ENCODE measurements at places on chromosomes 7 and 10.

GRCh38 chr7:932651-932975 is 21.9 kb downstream of the ADAP1 start:
- no peak for DNase-seq

DNA sequence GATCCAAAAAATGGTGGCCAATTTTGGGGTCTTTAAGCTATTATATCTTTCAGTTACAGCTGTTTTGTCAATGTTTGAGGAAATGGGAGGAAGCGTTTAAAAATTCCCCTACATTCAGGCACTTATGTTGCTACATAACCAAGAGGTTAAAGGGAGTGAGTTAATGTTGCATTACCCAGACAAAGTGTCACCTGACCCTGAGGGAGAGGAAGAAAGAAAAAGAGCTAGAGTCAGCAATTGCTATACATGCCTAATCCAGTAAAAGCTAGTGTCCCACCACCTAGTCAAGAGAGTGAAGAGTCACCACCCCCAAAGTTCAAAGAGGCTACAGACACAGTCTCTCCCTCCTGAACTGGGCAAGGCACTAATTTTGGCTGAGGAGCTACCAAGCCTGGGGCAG is 69.5 kb upstream of the ZNF92 start:
- no peak for DNase-seq

GRCh38 chr7:36607721-36608095 is 116.6 kb downstream of the AOAH start:
- no peak for DNase-seq

GRCh38 chr10:94042834-94043175 is 49.1 kb downstream of the PLCE1 start:
- DNase-seq: no peak

GRCh38 chr7:12350971-12351370 is 52.7 kb downstream of the VWDE start:
- no peak for DNase-seq

DNA sequence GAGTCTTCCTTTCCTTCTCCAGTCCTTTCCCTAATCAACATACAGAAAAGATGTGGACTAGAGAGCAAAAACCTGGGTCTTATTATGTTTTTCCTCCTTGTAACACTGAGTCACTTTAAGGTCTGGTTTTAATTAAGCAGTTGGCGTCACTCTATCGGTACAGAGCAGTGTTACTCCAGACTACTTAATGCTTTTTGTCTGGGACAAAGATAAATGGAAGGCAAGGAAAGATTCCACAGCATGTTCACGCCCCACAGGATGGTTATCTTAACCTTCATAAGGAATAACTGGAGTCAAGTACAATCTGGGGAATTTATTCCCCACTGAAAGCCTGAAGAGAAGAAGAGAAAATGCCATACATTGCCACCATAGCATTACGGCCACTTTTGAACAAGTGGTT is 145.7 kb downstream of the ELAPOR2 start:
- no peak for DNase-seq

DNA sequence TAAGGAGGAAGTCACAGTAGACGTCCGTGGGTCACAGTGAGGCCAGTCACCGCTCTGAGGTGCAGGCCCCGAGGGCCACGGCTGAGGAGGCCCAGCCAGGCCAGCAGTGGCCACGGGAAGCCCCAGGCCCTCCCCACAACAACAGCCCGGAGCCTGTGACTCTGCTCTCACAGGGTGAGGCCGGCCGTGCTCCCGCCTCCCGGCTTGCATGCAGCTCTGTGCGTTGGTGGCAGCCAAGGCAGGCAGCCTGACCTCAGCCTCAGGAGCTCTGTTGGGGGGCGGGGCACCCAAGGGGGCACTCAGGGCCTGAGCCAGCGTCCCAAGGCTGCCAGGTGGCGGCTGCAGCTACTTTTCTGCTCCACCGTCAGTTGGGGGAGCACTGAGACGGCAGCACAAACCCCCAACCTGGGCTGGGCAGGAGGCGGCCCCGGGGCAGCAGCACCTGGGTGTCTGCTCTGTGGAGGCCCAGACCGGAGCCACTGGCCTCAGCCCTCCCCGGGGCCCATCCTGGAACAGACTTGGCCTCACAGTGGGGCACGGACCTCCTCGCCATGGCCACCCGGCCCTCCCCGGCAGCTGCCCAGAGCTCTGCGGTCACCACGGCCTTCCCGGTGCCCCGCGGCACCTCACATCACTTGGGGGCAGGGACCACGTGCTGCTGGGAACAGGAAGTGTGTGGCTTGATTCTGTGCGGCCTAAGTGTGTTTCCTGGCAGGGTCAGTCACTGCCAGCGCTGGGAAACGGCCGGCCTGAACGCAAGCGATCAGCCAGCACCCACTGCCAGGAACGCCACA is 13.3 kb downstream of the CYP2W1 start:
- DNase-seq: no peak

DNA sequence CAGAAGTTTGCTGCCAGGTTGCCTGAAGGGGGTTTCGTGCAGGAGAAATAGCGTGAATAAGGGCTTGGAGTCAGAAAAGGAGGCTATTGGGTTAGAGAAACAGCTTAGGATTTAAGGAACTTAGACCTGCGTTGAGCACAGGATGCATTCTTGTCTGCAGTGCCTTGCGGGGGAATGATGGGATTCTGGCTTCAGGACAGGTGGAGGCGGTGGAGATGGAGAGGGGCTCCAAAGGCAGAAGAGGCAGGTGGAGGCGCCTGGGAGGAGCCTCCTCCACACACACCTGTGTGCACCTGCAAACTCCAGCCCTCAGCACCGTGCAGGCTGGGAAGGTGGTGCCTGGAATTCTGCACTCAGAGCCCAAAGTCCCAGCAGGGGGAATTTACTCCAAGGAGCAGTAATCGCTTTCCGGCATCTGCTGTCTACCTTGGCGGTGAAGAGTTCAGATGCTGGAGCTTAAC is 1.8 kb downstream of the CLIP2 start:
- no peak for DNase-seq

DNA sequence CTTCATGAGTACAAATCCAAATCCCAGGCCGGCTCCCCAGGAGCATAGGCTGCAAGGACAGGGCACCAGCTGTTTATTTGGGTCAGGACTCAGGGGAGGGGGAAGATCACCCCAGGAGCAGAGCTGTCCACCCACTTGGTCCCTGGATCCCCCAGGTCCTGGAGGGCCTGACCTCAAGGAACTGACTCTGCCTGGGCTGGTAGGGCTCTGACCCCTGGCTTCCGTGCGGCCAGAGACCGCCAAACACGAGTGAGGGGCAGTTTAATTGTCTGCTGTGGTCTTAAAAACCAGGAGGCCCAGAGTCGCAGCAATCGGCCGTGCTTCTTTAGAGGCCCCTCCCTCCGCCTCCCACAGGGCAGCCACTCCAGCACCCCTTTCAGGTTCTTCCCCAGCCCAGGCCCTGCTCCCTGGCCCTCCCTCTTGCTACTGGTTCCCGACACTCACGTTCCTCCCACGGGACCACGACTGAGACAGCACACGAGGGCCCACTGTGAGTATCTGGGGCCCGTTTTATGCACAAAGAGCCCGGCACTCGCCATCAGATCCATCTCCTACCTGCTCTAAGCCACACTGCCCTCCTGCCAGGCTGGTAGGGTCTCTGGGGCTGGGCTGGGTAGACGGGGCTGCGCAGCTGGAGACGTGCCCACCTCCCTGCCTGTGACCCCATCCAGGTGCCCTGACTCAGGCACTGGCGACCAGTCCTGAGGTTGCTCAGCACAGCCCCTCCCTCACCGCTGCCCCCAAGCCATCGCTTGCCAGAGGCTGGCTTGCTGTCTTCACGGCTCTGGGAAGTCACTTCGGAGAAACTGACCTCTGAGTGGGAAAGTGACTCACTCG is 30.0 kb upstream of the CFAP46 start:
- no peak for DNase-seq

DNA sequence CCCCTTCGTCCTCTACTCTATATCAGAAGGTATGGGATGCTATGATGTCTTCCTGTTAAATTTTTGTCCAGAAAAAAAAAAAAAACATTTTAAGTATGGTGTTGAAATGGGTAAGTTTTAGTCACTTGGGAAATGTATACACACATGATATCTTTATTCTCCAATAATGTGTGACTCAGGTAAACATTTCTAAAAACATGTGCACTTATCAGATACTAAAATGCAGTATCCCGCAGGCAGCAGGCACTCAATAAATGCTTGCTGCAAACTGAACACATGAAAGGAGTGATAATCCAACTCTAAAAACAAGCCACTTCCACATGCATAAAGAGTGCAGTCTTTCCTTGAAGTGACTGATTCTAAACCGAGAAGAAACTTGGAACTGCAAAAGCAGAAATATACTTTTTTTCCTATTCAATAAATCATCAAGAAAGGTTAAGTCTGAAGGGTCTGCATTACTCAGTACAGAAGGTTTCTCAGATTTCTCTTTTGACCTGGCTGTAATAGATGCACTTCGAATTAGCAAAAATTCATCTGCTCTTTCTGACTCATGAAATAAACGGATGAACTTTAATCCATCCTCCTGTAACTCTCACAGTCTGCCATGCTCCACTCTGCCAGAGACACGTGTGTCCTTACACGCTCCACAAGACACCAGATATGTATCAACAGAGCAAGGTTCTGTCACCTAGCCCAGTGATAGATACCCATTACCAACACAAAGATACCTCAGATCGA is 84.0 kb downstream of the HIPK2 start:
- DNase-seq: no peak

DNA sequence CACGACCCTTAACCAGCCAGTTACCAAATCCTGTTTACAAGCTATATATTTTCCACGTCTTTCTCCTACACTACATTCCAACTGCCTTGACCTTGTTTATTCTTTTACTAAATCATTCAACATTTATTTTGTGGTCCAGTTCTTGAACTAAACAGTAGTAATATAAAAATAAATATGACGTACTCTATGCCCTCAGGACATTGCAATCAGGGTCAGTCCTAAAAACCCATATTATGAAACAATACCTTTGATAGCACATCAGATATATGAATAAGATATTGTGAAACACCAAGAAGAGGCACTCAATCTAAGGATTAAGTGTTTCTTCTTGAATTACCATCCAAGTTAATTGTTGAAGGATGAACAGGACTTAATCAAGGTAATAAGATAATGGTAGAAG is 52.5 kb upstream of the WNT16 start:
- no peak for DNase-seq

DNA sequence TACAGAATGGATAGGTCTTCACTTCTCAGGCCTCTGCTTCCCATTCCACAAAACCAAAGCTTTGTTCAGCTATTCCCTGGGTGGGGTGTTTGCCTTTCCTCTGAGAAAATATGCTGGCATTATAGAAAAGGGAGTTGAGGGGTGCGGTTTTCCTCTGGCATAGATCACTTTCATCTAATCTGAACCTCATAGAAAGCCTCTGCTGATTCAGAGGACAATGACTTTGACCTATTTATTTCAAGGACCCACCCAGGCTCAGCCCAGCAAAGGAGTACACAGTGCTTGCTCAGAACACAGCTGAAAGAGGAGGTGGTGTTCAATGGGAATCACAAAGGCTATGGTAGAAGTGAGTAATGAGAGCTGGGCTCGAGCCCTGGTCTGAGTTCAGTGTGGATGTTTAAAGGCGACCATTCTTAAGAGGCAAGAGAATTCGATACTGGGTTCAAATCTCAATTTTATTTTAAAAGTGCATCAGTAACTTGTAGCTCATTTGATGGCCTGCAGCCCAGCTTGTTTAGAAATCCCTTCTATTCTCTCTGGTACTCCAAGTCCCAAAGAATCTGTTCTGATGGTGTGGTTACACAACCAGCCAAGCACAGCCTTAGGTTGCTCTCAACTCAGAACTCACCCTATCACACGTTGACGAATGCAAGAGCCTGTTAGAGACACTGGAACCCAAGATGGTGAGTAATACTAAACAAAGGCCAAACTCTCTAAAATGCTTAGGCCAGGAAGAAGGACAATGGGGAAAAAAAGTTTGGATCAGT is 1012.8 kb downstream of the LRMDA start:
- no peak for DNase-seq

DNA sequence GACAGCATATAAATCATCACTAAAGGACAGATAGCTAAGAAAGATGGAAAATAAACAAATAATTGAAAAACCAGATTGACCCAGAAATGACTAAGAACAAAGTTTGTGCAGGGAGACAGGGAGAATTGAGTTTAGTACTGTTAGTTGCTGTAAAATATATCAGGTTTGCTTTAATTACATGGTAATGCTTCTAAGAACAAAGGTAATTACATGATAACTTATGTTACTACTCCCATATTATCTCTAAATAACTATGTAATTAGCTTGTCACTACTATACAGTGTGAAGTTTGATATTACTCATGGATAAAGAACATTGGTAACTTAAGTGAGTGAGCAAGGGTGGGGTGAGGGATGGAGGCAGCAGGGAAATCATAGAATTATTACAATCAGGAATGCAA is 135.2 kb upstream of the KAT6B start:
- no peak for DNase-seq

DNA sequence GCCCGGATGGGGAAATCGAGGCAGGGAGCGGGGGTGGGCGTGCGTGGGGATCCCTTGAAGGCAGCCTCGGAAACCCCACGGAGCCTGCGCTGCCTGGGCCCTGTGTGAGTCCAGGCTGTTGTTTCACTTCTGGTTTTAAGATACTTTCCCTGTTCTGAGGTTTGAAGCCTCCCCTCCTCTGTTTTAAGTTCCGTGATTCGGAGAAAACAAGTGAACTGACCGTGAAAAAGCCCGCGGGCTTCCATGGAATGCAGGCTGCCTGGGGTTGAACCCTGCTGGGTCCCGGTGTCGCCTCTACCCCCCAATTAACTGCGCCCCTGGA is 401 bp downstream of the LRRC27 start:
- no peak for DNase-seq

DNA sequence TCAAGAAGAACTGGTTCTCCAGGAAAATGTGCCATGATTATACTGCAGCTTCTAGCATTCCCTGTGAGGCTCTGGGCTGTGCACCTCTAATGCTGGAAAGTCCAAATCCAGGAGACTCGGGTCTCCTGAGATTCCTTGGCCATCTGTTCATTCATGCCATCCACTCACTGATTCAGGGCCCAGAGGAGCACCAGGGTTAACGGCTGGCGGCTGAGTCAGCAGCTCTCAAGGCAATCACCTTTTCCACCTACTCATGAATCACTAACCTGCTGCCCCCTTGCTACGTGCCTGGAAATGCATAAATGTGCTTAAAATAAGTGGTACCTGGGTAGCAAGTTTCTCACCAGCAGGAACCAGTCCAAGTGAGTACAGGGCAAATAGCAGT is 132.7 kb downstream of the KCNMA1 start:
- DNase-seq: no peak

GRCh38 chr10:53846809-53847208 is 954.2 kb downstream of the PCDH15 start:
- no peak for DNase-seq
